Stimulated activated CD4-positive, alpha-beta T cell treated with anti-CD3 and anti-CD28 coated beads, Interleukin-4, amount 100 ng/mL, for 4 hours (primary cell): ENCODE measurements at places on chromosomes 12 and 14.

- no peak for DNase-seq
These were observed 71.0 kb upstream of the CDKN3 start for GRCh38 chr14:54325766-54326165.

GRCh38 chr14:42140831-42141279, 534.2 kb downstream of the LRFN5 start:
- DNase-seq, result no peak

- DNase-seq, result no peak
These were observed 3.6 kb upstream of the KRAS start for GRCh38 chr12:25254271-25254880.

DNA sequence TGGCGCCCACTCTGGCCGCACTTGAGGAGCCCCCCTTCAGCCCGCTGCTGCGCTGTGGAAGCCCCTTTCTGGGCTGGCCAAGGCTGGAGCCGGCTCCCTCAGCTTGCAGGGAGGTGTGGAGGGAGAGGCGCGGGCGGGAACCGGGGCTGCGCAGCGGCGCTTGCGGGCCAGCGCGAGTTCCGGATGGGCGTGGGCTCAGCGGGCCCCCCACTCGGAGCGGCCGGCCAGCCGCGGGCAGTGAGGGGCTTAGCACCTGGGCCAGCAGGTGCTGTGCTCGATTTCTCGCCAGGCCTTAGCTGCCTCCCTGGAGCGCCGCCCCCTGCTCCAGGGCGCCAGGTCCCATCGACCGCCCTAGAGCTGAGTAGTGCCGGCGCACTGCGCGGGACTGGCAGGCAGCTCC, 8.0 kb upstream of the VWF start:
- no peak for DNase-seq

- DNase-seq, result no peak
These were observed 3.5 kb upstream of the ACTN1 start for GRCh38 chr14:68982581-68982980.

GRCh38 chr14:21093018-21093417, 5.4 kb downstream of the ZNF219 start:
- DNase-seq, result no peak

- no peak for DNase-seq
These were observed 4.7 kb upstream of the RHOF start for GRCh38 chr12:121797937-121798786.

DNA sequence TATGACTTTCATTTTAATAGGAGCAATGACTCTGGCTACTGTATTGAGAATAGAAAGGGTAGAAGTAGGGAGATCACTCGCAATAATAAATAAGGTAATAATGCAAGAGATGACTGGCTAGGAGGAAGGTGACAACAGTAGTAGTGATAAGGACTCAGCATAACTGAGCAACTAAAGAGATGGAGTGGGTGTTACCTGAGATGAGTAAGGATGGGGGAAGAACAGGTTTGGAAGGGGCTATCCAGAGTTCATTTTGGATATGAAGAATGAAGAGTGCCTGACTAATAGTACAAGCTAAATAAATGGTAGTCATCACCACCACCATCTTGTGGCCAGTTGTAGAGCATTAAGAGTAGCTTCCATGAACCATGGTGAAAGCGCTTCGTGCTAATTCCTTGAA, 101.1 kb downstream of the RPS6KA5 start:
- DNase-seq, result no peak

DNA sequence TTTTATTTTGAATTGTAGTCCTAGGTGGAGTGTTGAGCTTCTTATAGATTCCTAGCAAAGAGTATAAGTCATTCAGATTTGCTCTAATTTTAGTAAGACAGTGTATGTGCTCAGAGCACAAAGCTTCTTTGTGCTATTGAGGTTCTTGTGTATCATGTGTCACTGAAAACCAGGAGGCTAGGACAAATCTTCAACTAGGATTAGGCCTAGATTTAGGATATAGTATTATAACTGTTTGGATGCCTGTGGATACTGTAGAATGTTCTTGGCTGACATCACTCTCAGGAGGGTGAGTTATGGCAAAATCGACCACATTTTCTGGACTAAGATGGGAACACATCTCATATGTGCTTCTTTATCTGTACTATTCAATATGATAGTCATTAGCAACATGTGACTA, 86.5 kb downstream of the DHRS2 start:
- no peak for DNase-seq

- DNase-seq, result no peak
These were observed 76.7 kb downstream of the NCOR2 start for GRCh38 chr12:124490584-124491305.

GRCh38 chr12:58189030-58189429, 247.7 kb downstream of the ATP23 start:
- DNase-seq, result no peak

- no peak for DNase-seq
These were observed 395.0 kb downstream of the FOXG1 start for GRCh38 chr14:29161593-29161992.

GRCh38 chr14:23068789-23069412, 11.6 kb upstream of the CDH24 start:
- peak; percentile 68 for DNase-seq

DNA sequence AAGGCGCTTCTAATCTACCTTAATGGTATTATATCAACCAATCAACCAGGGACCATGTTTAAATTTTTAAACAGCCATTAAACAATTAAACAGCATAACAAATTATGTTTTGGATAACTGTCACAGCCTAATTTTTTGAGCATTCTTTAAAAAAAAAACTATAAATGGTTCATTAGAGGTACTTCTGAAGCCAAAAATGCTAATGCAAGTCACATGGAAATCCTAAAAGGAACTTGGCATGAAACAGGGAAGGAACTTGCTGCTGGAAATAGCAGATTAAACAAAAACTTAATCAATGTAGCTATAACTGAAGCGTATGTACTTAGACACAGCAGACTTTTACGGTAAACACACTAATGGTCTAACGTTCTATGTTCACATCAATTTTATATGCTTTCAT, 190.2 kb upstream of the BTG1 start:
- DNase-seq, result no peak

GRCh38 chr14:24706351-24706750, 72.4 kb upstream of the GZMB start:
- no peak for DNase-seq

GRCh38 chr12:72989458-72989947, 717.3 kb downstream of the TRHDE start:
- DNase-seq, result no peak

DNA sequence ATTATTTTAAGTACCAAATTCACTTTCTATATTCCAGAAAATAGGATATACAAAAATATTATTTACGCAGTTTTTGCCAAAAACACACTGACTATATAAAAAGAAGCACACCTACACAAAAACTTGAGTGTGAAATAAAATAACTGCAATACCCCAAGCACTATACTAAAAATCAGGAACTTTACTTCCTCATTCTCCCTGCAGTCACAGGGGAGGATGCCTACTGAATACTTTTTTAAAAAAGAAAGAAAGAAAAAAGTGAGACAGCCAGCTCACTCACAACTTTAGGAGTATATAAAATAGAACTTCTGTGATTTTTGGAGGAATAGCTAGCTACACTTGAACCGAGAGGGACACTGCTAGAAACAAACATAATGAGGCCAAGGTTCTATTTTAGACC, 12.2 kb downstream of the RPS6KA5 start:
- no peak for DNase-seq

DNA sequence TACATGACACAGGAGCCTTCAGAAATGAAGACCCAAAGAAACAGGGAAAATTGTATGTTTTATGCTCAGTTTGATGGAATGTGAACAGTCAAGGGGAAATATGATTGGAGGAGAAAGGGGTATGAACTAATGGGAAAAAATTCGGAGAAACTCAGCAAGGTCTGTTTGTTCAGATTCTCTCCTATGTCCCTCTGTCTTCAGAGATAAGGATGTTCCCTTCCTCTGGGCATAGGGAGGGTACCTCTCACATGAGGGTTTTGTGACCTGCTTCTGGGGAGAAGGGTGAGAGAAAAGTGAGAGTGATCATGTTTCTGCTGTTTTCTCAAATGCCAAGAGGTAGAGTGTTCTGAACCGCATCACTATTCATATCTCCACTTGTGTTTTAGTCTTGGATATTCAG, 26.6 kb upstream of the LIMA1 start:
- DNase-seq, result no peak

GRCh38 chr14:30569903-30570226, 10.9 kb downstream of the G2E3 start:
- no peak for DNase-seq

DNA sequence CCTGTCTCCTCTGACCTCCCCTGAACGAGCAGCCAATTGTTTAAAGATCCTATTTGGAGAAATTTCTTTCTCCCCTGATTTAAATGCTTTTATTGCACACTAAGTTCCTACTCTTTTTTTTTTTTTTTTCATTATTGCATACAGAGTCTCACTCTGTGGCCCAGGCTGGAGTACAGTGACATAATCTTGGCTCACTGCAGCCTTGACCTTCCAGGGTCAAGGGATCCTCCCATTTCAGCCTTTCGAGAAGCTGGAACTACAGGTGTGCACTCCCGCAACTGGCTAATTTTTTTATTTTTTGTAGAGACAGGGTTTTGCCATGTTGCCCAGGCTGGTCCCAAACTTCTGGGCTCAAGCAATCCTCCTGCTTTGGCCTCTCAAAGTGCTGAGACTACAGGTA, 5.2 kb upstream of the P2RX7 start:
- no peak for DNase-seq

DNA sequence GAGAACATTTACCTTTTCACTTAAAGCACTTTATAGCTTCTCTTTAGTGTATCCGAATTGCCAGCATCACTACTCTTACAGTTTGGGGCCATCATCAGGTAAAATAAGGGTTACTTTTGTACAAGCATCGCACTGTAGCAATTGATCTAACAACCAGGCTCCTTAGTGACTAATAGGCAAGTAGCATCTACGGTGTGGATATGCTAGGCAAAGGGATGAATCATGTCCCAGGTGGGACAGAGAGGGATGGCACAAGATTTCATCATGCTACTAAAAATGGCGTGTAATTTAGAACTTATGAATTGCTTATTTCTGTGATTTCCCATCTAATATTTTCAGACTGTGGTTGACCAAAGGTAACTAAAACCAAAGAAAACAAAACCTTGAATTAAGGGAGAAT, 582.3 kb downstream of the KCNH5 start:
- DNase-seq, result no peak

DNA sequence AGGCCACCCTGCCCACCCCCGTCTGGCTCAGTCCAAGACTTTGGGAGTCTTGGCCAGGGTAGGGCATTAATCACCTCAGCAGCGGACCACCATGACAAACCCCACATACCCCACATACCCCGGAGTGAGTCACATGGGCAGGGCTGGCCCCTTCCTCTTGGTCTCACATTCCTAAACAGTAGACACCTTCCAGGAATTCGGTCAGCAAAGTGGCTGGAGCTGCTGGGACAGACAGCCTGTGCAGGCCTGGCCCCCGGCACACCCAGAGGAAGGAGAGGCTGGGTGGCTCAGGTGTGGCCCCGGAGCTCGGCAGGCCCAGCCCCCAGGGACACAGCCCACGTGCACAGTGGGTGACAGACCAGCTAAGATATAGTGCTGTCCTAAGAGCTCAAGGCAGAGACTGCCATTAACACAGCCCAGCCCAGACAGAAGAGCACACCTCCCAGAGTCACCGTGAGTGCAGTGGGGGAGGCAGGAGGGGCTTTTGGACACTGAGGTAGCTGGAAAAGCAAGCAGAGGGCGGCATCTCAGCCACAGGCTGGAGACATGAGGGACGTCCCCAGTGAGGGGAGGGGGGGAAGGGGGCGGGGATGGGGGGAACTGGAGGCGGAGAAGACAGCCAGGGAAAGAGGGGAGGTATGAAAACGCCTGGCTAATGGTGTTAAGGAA, 24.0 kb downstream of the CCDC85C start:
- no peak for DNase-seq

GRCh38 chr12:52801773-52802172, 5.9 kb upstream of the KRT3 start:
- no peak for DNase-seq

DNA sequence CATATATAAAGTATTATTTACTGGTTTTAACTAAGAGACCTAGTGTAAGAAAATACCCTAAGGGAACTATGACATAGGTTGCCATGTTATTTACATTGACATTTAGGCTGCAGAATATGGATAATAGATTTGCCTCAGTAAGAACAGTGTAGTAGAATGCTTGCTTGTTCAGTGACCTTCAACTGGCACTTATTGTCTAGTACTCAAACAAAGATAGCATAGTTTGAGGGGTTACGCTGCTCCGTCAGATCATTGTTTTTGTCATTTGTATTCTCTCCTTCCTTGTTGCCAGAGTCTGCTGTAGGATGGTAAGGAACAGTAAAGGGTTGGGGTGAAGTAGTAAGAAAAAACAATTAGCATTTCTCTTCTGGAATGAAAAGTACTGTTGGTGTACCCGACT, 33.2 kb downstream of the TOGARAM1 start:
- DNase-seq, result no peak

- DNase-seq, result no peak
These were observed 102.2 kb downstream of the RASSF9 start for GRCh38 chr12:85733984-85734383.

GRCh38 chr12:11693601-11694000, 44.1 kb downstream of the ETV6 start:
- DNase-seq, result no peak

GRCh38 chr14:102949062-102949800, 26.8 kb downstream of the AMN start:
- peak; percentile 27 for DNase-seq

DNA sequence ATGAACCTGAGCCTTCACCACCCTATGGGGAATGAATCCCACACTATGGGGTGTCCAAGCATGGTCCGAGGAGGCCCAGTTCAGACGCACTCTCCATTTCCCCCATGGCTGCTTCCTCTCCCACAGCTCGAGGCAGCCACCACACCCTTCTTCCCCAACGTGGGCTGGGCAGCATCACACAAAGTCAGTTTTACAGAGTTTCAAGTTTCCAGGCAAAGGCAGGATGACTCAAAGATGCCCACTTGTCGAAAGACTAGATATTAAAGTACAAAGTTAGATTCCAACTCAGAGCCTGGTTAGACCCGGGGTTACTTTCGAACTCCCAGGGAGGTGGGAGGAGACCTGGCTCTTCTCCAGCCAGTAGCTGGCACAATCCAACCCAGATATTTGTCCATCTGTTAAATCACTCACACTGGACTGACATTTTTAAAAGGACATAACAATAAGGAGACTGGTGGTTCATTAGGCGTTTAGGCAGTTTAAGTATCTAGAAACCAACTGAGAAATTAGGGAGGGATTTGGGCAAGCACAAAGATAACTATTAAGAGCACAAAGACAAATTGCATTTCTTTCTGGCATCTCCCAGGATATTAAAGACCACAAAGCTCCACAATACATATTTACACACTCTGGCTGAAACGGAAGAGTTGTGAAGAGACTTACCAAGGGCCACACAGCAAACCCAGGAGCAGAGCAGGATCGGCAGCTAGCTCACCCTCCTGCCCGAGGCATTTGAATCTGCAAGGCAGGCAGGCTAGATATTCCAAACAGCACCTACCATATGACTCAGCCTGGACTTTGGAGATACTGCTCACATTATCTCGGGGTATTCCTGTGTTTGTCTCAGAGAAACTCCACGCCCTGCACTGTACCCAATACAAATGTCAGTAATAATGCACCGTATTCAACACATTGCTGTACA, 34.8 kb downstream of the TMCC3 start:
- DNase-seq, result no peak
